Stimulated activated CD4-positive, alpha-beta T cell treated with anti-CD3 and anti-CD28 coated beads, Interleukin-1b, Interleukin-23, amount 100 ng/mL, for 4 hours (primary cell): ENCODE measurements at places on chromosomes 4 and X.
A peak's percentile ranks its signal among the peaks of the same experiment; 100 is the strongest.

DNA sequence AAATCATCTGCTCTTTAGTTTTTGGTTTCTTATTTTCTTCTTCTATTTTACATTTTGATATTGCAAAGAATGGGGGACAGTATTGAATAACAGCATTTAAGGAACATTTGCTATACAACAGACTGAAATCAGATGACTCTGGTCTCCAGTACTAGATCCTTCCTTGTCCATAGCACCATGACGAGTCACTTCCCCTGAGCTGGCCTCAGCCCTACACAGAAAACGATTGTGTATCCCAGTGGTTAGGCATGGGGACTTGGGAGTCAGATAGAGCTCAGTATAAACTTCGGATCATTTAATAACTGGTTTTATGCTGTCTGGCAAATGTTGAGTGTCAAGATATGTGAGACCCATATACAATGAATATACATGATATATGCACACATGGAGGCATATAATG is 44.7 kb upstream of the BEX4 start:
- DNase-seq: no peak

GRCh38 chrX:80808881-80809411 is 731 bp downstream of the BRWD3 start:
- DNase-seq: no peak

DNA sequence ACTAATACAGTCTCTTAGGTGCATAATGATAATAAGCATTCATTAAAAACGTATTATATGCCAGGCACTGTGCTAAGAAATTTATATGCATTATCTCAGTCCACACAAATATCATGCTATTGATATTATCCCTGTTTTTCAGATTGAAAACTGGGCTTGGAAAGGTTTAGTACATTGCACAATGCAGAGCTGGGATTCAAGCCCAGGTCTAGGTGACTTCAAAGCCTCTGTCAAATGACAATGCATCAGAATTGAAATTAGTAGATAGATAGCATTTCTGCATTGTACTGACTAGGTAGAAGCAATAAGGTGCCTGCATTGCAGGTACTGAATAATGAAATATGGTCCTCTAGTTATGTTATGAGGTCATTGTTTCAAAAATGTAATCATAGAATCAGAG is 18.2 kb upstream of the SCOC start:
- DNase-seq: no peak

- no peak for DNase-seq
These were observed 226.2 kb downstream of the PALLD start for GRCh38 chr4:168723020-168723419.

GRCh38 chr4:174522183-174523024 is at the start of gene HPGD:
Gene HPGD, minus strand, starts transcription at chr4:174522488. Its CDS starts 37 bp downstream, at chr4:174522451.
- peak; percentile 27 for DNase-seq

DNA sequence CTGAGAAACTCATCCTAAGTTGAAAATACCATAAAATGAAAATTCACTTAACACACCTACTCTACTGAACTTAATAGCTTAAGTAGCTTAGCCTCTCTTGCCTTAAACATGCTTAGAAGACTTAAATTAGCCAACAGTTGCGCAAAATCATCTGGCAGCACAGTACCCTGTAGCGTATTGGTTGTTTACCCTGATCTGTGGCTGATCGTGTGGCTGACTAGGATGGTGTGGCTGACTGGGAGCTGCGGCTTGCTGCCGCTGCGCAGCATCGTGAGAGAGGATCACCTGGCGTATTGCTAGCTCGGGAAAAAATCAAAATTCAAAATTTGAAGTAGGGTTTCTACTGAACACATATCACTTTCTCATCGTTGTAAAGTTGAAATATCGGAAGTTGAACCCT is 6.3 kb downstream of the RUFY3 start:
- DNase-seq: no peak

- no peak for DNase-seq
These were observed 161.8 kb upstream of the MAP3K15 start for GRCh38 chrX:19677121-19677520.

- DNase-seq: no peak
These were observed 95.4 kb downstream of the SLC2A9 start for GRCh38 chr4:9925750-9926439.
